ENCODE measurements at places on chromosomes 7 and 10. TPM values are rescaled to one million over a fixed set of nuclear protein-coding genes. Genes with fewer than 3 reads are reported as not detected.

Gene OPALIN
- not detected for total RNA-seq

Gene CHRM2
- total RNA-seq: 11.5 TPM

Gene SPDYE3
- not detected for total RNA-seq

Gene FEZF1
- total RNA-seq: not detected

Gene CD36
- 70.8 TPM for total RNA-seq

Gene OR2A5
- total RNA-seq: not detected

Gene TMEM229A
- total RNA-seq: not detected

Gene GPR158
- total RNA-seq: 0.07 TPM

Gene KBTBD2
- total RNA-seq: 31.2 TPM

Gene MMD2
- not detected for total RNA-seq

Gene C10orf67
- total RNA-seq: not detected

Gene ADAMTS14
- total RNA-seq: 0.27 TPM

Gene CYP3A7
- total RNA-seq: not detected

Gene ANKRD1
- not detected for total RNA-seq

Gene FAM237B
- total RNA-seq: not detected

Gene CACNA2D1
- 29.8 TPM for total RNA-seq

Gene PAPSS2
- total RNA-seq: 15.1 TPM

Gene MYPN
- total RNA-seq: not detected

Gene MSMB
- total RNA-seq: not detected

Gene SUN3
- total RNA-seq: not detected

Gene CXCL12
- 44.7 TPM for total RNA-seq

Gene NKX1-2
- total RNA-seq: not detected

Gene SNCG
- total RNA-seq: 12.8 TPM

All from gastroesophageal sphincter (tissue), 4 donors.